Stimulated activated CD8-positive, alpha-beta memory T cell treated with anti-CD3 and anti-CD28 coated beads, Interleukin-12 subunit alpha, Interleukin-12 subunit beta, amount 100 ng/mL, for 4 hours (primary cell): ENCODE measurements at places on chromosomes 3 and 15.

DNA sequence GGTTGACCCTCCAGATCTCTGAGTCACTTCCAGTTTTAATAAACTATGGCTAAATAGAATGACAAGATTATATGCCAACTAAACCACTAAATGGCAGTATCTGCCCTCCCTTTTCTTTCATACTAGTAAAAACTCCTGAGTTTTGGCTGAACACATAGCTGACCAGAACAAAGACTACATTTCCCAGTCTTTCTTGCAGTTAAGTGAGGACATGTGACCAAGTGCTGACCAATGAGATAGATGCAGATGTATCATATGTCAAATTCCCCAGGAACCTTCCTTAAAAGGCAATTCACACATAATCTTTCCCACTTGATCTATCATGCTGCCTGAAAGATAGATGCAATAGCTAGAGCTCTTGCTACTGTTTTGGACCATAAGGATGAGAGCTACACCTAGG lies 191.3 kb downstream of the SHOX2 start:
- DNase-seq = no peak

GRCh38 chr3:81585937-81586336 lies 175.5 kb downstream of the GBE1 start:
- no peak for DNase-seq

- DNase-seq = no peak
Measured at GRCh38 chr3:177251755-177252154, 54.5 kb upstream of the TBL1XR1 start.

DNA sequence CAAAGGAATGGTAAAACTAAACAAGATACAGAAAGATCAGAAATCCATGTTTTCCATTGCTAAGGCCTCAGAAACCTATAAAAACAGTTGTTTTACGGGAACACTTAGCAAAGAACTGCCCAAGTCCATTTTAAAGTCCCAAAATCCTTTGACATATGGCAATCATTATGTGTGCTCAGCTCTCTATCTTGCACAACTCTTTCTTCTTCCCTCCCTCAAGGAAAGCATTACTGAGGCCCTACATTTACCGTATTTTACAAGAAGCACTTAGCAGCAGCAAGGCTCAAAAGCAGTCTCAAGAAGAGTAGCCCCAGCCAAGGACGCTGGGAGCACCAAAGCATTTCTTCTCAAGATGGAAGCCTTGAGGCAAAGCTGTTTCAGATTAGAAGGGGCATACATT lies 169.6 kb upstream of the LRTM1 start:
- no peak for DNase-seq

DNA sequence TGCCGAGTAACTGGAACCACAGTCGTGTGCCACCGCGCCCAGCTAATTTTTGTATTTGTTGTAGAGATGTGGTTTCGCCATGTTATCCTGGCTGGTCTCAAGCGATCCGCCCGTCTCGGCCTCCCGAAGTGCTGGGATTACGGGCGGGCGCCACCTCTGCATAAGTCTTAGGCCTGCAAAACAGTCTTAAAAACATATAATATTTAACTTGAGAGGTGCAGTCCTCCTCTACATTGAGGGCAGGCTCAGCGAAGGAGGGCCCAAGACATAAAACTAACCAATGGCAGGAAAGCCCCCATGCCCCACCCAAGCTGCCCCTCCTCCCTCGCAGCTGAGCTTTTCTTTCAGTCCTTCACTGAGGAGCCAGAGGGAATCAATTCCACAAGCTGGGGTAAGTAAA lies at the start of gene SLC28A2:
SLC28A2 (plus strand) TSS at position 347 of the 400 bp plus-strand sequence. CDS start 982 bp downstream, outside the sequence.
- no peak for DNase-seq

GRCh38 chr3:186413615-186414415 lies 51.8 kb upstream of the DGKG start:
- peak; percentile 4 for DNase-seq

DNA sequence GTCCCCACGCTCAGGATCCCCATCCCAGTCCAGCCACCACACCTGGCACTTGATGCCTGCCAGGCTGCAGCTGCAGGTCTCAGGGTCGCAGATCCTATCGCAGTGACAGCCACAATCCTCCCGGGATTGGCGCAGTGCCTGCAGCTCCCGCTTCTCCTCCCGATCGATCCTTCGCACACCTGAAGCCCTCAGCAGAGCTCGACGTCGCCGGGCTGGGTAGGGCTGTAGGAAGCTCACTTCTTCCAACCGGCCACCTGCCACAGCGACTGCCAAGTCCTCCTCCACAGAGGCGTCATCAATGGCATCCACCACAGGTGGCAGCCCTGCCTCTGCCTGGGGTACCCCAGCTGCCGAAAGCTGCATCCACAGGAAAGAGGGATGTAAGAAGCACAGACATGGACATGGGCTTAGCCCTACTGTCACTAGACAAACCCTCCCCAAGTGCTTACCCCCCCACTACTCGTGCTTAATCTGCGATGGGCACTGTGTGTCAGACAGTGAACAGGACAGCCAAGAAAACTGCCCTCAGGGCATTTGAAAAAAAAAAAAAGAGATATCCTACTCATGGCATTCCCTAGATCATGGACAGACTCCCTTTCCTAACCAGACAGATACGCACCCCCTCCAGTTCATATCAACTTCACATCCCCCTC lies 9.2 kb downstream of the CSRNP1 start:
- no peak for DNase-seq

DNA sequence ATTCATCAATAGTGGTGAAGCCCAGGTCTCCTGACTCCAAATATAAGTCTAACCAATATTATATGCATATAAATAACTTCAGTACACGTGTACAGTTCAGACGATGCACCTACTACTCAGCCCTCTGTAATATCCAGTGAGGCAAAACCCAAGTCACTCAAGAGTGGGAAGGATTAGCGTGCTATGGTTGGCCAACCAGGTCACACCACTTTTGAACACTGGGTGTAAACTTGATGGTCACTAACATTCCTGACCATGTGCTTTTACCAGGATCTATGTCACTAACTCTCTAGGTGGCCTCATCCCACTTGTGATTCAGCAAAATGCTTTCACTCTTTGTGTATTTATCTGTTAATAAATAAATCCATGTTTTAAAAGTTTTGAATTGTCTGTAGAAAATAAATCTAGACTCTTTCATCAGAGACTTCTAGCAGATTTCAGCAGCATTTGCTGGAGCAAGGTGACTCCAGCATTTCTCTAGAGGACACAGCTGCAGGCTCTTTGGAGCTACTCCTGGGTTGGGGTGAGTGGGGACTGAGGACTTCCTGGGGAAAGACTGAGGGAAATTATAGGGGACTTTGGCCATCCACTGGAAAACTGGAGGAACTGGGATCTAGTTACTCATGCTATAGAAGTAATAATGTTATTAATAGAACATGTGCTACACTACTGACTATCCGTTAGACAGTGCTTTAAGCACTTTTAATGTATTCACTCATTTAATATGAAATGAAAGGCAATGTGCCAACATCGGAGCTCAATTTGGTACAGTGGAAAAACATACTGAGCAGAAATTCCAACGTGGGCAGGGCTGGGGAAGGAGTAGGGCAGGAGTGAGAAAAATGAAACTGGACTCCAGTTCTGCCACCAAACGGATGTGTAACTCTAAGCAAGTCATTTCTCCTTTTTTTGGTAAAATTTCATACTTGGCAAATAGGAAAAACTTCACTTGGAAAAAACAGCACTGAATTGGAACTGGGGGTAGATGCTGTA lies 97.9 kb downstream of the RORA start:
- DNase-seq = no peak

DNA sequence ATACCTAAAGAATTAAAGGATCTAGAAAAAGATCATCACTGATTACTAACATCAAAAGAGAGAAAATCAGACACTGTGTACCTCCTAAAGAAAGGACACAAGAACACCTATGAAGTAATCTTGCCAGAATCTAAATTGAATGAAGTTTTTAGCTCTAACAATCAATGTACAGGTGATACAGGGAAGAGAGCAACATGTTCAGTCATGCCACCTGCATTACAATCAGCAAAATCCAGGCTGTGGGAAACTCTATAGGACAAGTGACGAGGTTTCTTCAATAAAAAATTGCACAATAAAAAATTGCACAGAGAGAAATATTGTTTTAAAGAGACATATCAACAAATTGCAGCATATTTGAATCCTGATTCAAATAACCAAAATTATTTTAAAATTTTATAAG lies 93.3 kb downstream of the SEMA5B start:
- DNase-seq = no peak

DNA sequence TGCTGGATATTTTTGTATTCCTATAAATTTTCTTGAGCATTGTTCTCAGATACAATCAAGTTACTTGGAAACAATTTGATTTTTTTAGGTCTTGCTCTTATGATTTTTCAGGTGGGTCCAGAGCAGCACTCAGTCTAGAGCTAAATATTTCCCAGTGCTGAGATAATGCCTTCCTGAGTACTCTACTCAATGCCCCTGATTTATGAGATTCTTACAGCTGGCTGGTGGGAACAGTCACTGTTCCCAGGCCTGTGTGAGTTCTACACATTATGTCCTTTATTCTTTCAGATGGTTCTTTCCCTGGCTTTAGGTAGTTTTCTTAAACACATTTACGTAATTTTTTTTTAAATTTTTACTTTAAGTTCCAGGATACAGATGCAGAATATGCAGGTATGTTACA lies 51.0 kb upstream of the EIF5A2 start:
- DNase-seq = no peak

- DNase-seq = no peak
Measured at GRCh38 chr3:99542767-99543518, 95.5 kb upstream of the COL8A1 start.

DNA sequence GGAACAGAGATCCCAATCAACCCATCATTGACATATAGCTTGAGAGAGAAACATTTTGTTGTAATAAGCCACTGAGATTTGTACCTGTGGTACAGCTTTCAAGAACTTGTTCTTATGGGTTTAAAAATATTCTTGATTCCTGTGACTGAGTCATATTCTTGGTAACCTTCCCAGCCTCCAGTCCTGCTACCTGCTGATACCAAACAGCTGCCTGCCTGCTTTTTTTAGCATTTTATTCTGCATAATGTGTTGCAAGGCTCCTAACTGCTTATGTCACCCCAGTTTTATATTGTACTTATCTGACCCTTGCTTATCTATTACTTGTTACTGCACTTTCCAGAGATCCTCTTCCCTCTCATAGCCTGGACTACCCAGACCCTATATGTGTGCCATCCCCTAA lies 349.3 kb upstream of the SOX2 start:
- no peak for DNase-seq

DNA sequence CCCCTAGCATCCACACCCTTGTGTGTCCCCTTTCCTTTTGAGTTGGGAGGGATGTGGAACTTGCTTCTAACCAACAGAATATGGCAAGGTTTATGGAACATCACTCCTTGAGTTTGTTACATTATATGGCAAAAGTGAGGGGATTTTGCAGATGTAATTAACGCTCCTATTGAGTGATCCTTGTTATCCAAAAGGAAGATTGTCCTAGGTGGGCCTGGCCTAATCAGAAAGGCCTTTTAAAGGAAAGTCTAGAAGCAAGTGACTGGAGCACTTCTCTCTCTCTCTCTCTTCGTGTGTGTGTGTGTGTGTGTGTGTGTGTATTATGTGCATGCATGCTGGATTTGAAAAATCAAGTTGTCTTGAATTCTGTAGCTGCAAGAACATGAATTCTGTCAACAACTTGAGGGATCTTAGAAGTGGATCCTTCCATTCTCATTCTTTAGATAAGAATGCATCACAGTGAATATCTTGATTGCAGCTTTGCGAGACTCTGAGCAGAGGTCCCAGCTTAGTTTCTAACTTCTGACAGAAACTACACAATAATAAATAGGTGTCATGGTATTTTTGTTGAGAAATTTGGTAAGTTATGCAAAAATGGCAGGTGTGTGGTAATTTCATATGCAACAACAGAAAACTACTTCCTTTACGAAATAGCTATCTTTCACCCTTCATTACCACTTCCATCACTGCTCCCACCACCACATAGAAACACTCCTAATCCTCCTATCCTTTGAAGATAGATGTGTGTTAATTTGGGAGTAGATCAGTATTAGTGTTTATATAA lies 360.9 kb upstream of the CBLB start:
- no peak for DNase-seq

DNA sequence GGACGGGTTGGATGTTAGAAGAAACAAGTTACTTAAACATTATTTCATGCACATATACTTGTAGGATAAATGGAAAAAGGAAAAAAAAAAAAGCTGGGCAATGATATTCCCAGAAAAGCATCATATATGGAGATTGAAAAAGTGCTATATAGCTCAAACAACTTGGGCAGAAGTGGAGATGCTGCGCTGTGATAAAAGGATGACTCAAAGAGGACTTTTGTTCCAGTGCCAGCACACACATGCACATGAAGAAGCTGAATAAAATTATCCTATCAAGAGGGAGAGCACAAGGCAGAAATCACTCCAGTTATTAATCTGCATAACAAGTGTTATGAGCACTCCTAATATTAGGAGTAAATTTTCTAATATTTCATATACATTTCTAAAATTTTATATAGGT lies 30.9 kb downstream of the FRMD4B start:
- DNase-seq = no peak

DNA sequence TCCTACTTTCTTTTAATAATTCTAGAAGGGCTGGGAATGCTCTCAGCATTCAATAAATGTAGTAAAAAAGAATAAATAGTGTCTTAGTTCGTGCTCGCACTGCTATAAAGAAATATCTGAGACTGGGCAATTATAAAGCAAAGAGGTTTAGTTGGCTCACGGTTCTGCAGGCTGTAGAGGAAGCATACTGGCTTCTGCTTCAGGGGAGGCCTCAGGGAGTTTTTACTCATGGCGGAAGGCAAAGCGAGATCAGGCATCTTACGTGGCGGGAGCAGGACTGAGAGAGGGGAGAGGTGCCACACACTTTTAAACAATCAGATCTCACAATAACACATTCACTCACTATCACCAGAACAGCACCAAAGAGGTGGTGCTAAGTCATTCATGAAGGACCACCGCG lies 103.0 kb upstream of the UBE2E2 start:
- DNase-seq = no peak

- no peak for DNase-seq
Measured at GRCh38 chr15:81394603-81395002, 20.6 kb upstream of the TMC3 start.
